ENCODE measurements at places on chromosomes 13 and 19.

GRCh38 chr19:49911381-49912145 is 14.9 kb upstream of the IL4I1 start:
- DNase-seq, result no peak

- DNase-seq, result no peak
Observed at GRCh38 chr19:46984077-46985010, 35.3 kb upstream of the NPAS1 start.

GRCh38 chr13:31945202-31945961 is 86.2 kb upstream of the FRY start:
- peak; percentile 68 for DNase-seq

DNA sequence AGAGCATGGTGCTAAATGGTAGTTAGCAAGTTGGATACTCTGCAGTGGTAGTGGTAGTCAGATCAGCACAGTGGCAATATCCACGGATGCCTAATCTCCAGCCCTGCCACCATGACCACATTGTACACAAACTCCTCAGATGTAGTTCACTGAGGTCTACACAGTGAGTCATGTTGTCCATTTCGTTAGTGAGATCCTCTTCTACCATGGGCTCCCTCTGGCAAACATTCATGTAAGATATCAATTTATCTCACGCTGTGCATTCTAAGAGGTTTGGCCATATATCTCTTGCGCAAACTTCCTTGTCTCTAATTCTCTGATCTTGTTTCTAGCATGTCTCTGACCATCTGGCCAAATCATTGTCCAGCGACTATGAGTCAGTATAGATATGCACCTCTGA is 58.2 kb downstream of the POLR1D start:
- DNase-seq, result no peak

DNA sequence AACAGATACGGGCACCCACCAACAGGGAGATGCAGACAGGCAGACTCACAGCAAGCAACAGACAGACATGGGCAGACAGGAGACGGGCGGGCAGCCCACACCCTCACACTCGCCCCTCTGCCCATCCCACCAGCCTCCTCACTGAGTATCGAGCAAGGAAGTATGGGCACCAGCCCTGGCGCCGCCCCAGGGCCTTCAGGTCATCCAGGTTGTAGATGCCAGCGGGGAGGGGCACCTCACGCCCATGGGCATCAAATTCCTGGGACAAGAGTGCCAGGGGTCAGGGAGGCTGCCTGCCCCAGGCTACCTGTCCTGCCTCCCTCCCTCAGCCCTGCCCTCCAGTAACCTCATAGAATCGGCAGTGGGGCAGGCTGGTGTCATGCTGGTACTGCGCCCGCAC is 5.7 kb downstream of the ERCC2 start:
- DNase-seq, result no peak

- DNase-seq, result peak; percentile 91
Observed at GRCh38 chr13:25085125-25085742, 10.7 kb upstream of the PABPC3 start.

DNA sequence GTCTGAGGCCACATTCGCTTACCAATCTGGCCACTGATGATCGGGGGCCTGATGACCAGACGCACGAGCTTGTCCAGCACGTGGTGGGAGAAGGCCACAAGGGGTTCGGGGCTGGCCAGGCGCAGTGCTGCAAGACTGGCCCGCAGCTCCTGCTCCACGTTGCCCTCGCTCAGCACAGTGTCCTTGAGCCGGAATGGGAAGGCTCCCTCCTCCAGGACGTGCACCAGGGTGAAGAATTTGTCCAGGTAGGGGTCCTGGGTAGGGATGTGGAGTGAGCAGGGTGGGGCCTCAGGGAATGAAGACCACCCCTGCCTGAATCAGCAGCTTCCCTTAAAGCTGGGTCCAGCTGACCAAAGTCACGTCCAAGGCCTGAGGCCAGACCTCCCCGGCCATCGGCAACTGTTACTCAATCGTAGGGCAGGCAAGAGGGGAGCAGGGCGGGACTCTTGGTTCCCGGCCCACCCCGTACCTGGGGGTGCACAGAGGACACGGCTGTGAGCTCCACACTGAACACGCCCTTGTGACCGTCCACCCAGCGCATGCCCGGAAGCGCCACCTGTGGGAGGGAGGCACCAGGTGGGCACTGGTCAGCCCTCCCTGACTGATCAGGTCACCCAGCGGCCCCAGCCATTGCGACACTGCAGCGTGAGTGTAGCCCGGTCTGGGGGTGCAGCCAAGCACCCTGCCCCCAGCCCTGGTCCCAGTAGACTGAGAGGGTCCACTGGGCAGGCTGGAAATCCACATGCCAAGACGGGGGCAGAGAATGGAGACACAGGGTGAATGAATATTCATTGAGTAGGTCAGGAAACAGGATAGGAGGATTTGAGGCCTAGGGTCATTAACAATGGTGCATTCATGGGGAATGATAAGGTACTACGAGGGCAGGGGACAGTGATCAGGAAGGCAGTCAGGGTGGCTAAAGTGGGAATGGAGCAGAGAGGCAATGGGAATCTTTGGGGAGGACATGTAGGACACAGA is 2.8 kb upstream of the ANGPTL8 start:
- DNase-seq, result peak; percentile 9

GRCh38 chr13:105346141-105346775 is 1189.2 kb downstream of the EFNB2 start:
- DNase-seq, result no peak

- no peak for DNase-seq
Observed at GRCh38 chr19:23509686-23510450, 114.6 kb upstream of the ZNF91 start.

GRCh38 chr13:100211016-100211710 is 122.3 kb downstream of the PCCA start:
- DNase-seq, result no peak

- DNase-seq, result no peak
Observed at GRCh38 chr19:7655581-7655980, 13.3 kb upstream of the RETN start.

DNA sequence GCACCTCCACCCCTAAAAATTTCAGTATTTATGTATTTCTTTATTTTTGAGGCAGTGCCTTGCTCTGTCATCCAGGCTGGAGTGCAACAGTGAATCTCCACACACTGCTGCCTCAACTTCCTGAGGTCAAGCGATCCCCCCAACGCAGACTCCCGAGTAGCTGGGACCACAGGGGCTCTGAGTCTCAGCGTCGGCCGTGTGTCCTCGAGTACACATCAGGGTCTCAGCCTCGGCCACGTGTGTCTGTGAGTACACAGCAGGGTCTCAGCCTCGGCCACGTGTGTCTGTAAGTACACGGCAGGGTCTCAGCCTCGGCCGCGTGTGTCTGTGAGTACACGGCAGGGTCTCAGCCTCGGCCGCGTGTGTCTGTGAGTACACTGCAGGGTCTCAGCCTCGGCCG is 21.2 kb downstream of the C2CD4C start:
- DNase-seq, result no peak

DNA sequence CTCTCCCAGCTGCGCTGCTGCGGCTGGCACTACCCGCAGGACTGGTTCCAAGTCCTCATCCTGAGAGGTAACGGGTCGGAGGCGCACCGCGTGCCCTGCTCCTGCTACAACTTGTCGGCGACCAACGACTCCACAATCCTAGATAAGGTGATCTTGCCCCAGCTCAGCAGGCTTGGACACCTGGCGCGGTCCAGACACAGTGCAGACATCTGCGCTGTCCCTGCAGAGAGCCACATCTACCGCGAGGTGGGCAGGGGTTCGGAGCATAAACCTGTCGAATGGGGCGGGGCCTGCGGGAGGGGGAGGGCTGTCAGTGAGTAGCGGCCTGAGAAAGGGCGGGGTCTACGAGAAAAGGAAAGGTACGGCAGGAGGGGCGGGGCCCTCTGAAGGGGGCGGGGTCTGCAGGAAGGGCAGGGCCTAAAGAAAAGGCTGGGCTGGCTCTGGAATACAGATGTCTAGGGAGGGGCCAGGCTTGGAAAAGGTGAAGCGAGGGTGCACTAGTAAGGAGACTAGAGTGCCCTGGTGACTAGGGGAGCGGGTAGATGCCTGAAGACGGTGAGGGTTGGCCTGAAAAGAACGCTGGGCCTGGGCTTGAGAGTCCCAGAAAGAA is 3.6 kb downstream of the CD37 start:
- DNase-seq, result peak; percentile 81

GRCh38 chr19:38799104-38799503 is 10.1 kb downstream of the LGALS7B start:
- DNase-seq, result no peak

DNA sequence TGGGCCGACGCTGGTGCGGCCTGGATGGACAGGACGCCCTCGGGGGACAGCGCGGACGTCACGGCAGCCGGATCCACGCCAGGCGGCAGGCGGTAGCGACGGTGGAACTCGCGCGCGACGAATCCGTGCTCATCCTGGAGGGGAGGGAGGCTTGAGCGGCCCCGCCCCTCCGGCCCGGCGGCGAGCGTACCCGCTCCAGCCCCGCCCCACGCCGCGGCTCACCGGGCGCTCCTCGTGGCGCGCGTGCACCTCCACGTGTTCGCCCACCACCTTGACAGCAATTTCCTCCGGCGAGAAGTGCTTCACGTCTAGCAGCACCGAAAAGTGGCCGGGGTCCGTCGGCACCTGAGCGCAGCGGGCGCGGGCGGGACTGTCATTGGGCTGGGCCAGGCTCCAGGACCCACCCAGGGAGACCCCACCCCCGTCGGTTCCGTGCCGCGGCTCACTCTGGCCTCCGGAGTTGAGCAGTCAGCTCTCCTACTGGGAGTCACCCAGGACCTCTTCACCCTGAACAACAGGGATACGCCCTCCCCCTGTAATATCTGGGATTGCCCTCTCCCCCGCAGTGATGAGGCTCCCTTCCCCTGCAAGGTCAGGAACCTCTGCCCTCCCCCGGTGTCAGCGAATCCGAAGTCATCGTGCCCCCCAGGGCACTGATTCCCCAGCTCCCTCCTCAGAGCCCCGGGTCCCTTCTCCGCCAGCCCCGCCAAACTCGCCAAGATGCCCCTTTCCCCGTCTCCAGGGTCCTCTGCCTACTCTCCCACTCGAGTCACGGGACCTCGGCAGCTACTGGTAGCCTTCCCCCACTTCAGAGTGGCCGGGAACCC is 1.1 kb downstream of the HSPB6 start:
- no peak for DNase-seq

- no peak for DNase-seq
Observed at GRCh38 chr13:45575146-45575829, 40.3 kb downstream of the ERICH6B start.

- peak; percentile 42 for DNase-seq
Observed at GRCh38 chr13:39016787-39017186, 21.1 kb downstream of the PROSER1 start.

- DNase-seq, result no peak
Observed at GRCh38 chr19:18161636-18162002, 8.7 kb downstream of the PIK3R2 start.

- no peak for DNase-seq
Observed at GRCh38 chr19:7074705-7075282, 5.3 kb downstream of the ZNF557 start.

DNA sequence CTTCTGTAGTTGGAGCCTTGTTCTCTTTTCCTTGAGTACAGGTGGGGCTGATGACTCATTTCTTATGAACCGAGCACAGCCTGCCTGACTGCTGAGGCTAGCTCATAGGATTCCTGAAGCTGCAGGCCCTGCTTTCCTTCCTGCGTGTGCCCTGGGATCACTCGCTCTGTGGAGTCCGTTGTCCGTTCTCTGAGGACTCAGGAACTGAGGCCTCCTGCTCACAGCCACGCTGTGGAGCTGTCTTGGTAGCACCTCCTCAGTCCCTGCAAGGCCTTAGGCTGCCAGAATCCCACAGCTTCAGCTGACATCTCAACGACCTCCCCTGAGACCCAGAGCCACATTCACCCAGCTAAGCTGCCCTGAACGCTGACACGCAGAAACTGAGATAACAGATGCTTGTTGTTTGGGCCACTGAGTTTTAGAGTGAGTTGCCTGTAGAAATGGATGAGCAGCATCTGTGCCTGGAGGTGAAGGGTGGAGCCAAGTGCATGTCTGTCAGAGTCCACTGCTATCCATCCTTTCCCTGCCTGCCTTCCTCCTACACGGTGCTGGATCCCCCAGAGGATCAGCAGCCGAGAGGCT is 72.9 kb downstream of the ARHGEF7 start:
- no peak for DNase-seq

DNA sequence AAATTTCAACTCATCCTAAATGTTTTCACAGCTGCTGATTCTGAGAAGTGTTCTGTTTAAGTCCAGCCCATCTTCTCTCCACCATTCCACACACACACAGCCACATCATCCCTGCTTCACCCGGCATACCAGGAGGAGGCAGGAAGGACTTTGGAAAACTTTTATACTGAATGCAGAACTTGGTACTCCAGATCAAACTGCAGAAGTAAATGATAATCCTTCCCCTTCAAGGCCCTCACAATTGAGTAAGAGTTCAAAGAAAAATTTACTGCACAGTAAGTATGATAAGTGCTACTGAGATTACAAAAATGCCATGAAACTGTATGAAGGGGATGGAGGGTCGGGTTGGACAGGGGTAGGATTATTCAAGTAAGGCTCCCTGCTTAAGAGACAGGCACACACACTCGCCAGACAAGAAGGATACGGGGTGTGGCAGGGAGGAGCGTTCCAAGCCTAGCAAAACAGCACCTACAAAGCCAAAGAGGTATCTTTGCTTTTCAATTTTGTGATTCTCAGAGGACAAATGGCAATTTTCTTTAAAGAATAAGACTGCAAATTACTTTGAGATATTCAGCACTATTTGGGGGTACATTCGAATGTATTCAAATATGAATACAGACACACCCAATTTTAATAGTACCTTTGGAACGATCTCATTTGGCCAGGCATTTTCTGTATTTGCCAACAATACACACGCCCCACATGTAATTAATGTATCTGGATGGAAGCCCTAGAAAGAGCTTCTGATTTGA is 2.5 kb downstream of the USP12 start:
- no peak for DNase-seq

- peak; percentile 17 for DNase-seq
Observed at GRCh38 chr19:50478901-50479715, 2.5 kb upstream of the GARIN5A start.

- no peak for DNase-seq
Observed at GRCh38 chr13:98240135-98240534, 63.1 kb upstream of the RNF113B start.

DNA sequence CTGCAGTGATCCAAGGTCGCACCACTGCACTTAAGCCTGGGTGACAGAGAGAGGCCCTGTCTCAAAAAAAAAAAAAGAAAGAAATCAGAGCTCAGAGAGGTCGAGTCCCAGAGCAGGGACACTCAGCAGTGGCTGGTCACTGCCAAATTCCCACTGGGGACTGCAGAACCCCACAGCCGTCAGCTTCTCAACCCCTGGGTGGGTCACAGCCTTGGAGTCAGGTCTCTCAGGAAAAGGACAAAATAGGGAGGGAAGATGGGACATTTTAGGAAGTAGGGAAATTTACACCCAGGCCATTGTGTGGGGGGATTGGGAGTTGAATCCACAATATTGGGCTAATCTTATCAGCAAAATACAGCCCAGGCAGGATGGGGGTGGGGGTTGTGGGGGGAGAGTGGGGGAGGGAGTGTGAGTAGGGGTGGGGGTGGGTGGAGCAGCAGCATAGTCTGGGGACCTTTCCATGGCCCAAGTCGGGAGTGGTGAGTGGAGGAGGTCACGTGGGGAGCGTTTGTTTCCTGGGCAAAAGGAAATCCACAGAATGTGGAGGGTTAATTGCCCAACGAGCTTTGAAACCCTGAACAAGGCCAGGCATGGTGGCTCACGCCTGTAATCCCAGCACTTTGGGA is 5.0 kb upstream of the CCDC194 start:
- no peak for DNase-seq

Data from NCI-H526 (cell line).